ENCODE measurements at places on chromosomes 1 and 21.

DNA sequence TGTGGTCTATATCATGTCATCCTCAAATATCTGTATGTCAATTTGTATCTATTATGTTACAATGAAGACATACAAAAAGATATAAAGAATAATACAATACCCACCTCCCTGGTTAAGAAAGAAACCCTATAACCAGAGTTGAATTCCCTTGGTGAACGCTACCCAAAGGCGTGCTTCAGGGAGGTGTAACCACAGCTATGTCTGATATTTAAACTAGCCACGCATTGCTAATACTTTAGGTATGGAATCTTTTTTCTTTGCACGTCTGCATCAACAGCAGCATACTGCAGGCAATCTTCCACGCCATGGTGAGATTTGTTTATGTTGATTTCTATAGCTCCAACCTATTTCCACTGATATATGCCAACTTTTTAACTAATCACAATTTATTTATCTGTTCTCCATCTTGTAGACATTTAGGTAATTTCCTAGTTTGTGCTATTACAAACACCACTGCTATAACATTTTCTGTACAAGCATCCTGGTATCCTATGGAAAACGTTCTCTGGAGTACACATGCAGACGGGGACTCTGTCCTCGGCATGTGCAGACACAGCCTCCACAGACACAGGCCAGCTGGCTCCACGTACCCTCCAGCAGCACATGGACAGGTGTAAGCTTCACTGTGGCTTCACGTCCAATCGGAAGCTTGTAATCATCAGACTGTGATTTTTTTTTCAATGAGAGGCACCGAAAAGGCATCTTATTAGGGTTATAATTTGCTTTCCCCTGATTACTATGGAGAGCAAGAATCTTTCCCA is 58.5 kb downstream of the HSF2BP start:
- peak; percentile 51 for DNase-seq

- peak; percentile 31 for DNase-seq
Observed at GRCh38 chr1:27597516-27598294, 6.2 kb downstream of the AHDC1 start.

DNA sequence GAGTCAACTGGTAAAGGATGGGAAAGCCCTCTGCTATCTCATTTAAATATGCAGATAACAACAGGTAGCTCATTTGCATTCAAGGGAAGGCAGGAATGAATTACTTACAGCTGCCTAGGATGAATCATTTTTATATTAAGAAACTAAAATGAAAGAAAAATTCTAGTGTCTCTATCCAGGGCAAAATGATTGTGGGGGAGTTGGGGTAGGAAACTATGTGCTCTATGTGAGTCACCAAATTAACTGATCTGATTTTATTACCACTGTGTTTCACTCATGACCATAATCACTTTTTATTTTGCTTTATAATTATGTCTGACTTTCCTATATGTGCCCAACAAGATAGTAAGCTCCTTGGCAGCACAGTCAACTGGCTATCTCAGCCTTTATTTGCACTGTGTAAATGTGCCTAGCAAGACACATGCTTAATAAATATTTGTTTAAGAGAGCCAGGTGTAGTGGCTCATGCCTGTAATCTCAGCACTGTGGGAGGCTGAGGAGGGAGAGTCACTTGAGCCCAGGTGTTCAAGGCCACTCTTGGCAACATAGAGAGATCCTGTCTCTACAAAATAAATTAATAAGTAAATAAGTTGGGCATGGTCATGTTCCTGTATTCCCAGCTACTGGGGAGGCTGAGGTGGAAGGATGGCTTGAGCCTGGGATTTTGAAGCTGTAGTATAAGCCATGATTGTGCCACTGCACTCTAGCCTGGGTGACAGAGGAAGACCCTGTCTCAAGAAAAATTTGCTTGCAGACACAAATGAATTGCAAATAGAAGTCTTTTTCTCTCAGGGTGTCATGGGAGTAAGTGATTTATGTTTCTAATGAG is 84.1 kb downstream of the SPAG17 start:
- DNase-seq, result no peak

GRCh38 chr1:192903142-192903541 is 94.3 kb downstream of the RGS2 start:
- DNase-seq, result no peak

GRCh38 chr1:109075531-109076490 is at the start of gene TAF13:
Gene TAF13 (minus strand): TSS chr1:109076003. CDS start chr1:109075947, 56 bp downstream.
- DNase-seq, result peak; percentile 95

GRCh38 chr21:37281993-37282392 is 14.9 kb upstream of the VPS26C start:
- peak; percentile 89 for DNase-seq

DNA sequence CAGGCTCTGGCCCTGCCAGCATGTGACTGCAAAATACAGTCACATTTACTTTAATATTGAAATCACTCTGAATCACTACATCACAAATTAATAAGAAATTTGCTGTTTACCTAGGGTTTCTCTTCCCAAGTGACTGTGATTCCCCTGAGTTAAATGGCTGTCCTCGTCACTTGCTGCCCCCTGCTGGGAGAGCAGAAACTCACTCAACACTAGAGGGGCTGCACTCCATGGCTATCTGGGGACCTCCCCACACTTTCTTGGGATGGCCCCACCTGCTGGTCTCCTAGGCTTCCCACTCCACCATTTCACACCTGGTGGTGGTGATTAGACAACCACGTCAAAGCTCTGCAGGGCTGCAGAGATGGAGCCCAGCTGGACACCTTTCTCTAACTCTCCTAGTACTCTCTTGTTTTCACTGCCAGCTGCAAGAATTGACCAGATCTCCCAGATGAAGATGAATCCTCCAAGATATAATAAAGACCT is 63.4 kb downstream of the CD2 start:
- DNase-seq, result peak; percentile 86

Measured in WERI-Rb-1 (cell line).